ENCODE measurements at places on chromosomes 7 and 10.

DNA sequence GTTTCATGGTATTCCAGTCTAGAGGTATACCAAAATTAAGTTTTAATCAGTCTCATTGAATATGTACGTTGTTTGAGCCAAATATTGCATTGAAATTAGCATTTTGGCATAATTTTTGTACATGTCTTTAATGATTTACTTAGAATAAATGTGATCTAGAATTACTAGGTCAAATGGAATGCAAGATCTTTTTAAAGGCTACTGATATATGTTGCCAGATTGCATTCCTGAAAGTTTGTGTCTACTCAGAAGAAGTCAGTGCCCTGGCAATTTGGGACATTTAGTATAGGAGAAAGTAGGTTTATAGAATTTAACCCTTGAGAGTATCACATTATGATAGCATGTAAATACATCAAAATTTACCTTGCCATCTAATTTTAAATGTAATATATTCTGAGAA, 32.4 kb downstream of the KMT2E start:
- no peak for DNase-seq

DNA sequence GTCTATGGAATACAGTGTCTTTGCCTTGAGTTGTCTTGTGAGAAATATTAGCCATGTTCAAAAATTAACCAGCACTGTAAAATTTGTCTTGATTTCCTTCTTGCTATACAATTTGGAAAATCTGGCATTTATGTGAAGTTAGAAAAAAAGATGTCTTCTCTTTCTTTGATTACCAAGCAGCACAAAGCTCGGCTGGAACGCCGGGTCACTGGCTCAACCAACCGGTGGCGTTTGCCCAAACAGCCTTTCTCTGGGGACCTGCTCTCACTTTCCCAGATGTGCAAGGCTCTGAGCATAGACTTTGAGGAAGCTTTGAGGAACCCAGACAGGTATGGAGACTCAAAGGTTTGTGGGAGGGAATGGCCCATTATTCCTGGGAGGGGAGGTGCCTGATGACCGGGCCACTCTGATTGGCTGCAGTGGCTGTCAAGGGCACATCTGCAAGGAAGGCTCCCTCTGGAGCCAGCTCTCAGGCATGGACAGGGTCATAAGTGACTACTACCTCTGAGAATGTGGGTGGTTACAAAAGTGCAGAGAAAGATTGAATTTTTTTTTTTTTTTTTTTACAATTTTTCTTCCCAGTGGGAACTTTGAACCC, 5.6 kb downstream of the BTBD16 start:
- no peak for DNase-seq

DNA sequence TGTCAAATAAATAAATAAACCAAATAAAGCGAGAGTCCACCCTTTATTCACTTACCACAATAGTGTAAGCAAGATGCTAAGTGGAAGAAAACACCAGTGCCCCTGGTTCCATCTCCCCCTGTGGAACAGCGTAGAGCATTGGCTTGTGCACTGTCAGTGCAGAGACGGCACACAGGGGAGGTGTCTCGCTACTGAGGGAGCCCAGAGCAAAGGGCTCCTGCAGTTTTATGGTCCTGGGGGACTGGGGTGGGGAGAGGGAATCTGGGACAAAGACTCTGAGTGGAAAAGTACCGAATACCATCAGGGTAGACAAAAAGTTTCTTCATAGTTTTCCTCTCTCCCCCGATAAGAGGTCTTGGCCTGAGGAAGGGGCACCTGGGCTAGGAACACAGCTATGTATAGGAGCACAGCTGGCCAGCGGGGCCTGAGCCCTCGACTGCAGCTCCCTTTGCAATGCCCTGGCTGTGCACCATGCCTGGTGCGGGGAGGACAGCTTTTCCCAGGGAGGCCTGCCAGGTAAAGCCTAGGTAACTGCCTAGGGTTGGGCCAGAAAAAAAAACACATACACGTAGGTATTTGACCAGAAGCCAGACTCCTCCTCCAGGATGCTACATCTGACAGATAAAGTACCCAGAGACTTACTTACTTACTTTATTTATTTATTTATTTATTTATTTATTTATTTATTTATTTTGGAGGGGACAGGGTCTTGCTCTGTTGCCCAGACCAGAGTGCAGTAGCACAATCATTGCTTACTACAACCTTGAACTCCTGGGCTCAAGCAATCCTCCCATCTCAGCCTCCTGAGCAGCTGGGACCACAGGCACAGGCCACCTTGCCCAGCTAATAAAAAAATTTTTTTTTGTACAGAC, 88.8 kb upstream of the KIF5B start:
- no peak for DNase-seq

GRCh38 chr7:56115852-56116538, at the start of gene NUPR2:
Gene NUPR2 (minus strand): TSS chr7:56116417. CDS start chr7:56116314, 103 bp downstream.
- DNase-seq: no peak

DNA sequence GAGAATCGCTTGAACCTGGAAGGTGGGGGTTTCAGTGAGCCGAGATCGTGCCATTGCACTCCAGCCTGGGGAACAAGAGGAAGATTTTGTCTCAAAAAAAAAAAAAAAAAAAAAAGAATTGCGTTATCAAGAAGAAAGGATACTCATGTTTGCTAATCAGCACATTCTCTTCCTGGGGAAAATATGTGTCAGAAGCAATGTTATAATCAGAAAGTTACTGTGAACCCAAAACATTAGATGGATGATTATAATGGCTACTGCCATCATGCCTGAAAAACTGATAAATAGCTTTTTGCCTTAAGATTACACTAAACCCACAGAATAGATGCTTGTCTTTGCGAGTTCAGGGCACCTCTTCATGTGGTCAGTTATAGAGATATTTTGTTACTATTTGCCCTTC, 24.3 kb upstream of the GNAI1 start:
- no peak for DNase-seq

GRCh38 chr10:7933757-7934156, 115.5 kb downstream of the TAF3 start:
- DNase-seq: no peak

DNA sequence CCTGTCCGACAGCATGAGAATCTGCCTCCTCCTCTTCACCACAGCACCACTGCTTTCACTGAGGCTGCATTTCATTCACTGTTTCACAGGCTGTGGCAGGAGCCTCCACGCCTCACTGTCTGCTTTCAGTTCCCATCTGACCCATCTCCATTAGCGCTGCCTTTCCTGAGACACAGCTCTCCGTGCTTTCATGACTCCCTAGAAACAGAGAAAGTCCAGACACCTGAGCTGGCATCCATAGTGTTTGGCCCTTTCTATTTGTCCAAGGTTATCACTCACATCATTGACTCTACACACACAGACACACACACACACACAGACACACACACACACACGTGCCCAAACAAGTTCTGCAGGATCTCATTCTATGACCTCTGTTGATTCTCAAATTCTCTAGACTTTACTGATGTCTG, 5.2 kb downstream of the LGI1 start:
- no peak for DNase-seq

DNA sequence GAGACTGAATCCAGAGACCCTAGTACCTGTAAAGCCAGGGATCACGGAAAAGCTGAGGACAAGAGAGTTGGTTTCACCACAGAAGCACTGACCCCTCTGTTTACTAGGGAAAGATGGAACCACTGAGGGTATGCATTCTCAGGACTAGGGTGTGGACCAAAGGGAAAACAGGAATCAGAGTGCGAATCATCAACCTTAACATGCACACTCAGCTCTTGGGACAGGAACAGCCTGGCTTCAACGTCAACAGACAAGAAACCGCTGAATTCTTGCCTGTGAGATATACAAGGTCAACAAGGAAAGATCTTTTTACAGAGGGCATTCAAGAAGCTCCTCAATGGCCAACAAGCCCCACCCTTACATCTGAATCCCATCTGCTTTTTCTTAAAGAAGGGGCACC, 14.9 kb downstream of the TNRC18 start:
- DNase-seq: no peak

GRCh38 chr7:40267583-40267982, 132.8 kb downstream of the SUGCT start:
- no peak for DNase-seq

GRCh38 chr7:43933902-43934560, 7.8 kb downstream of the UBE2D4 start:
- no peak for DNase-seq

DNA sequence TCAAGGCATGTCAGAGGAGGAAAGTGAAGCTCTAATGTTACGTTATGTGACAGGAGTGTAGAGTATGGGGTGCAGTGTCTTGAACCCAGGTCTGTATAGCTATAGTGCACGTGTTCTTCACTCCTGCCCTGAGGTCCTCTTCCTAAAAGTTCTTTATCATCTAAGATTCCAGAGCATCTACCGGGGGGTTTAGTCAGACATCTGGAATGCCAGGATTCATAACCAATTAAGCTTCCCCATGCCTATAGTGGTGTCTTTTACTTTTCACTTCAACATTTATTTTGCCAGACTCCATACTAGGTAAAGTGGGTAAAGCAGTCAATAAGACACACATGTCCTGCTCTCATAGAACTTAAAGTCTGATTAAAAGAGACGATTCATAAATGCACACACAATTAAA, 22.4 kb downstream of the PPP1R3C start:
- DNase-seq: no peak

DNA sequence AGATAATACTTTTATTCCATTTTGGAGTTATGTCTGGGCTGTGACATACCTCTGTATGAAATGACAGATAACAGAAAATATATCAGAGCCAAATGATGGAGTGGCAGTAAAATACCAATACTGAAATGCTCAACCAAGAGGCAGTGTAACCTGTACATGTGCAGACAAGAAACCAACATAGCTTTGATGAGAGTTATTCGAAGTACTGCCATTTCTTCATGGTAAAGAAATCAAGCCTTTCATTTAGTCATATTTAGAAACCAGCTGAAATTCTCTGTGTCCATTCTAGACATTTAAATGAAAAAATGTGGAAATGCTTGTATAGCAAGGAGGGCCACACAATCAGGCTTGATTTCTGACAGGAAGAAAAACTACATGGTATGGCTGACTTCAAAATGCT, 127.1 kb upstream of the PTPRZ1 start:
- no peak for DNase-seq

GRCh38 chr10:101155896-101156295, 24.8 kb downstream of the TLX1 start:
- DNase-seq: no peak

DNA sequence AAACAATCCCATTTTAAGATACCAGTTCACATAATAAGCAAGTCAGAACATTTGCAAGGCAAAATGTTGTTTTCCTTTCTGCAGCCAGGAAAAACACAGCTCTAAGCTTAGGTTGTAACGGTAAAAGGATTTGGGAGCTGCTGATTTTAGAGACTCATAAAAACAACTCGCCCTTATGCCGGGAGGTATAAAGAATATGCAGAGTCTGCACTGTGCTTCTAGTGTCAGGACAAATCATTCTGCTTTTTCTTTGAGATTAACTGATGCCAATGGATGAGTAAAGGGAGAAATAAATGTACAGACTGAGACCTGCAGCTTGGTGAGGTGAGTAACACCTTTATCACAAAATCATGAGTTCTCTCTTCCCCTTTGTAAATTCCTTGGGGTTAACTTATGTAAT, 2.0 kb upstream of the SFR1 start:
- DNase-seq: no peak

GRCh38 chr10:77256346-77256745, 381.3 kb downstream of the KCNMA1 start:
- no peak for DNase-seq

DNA sequence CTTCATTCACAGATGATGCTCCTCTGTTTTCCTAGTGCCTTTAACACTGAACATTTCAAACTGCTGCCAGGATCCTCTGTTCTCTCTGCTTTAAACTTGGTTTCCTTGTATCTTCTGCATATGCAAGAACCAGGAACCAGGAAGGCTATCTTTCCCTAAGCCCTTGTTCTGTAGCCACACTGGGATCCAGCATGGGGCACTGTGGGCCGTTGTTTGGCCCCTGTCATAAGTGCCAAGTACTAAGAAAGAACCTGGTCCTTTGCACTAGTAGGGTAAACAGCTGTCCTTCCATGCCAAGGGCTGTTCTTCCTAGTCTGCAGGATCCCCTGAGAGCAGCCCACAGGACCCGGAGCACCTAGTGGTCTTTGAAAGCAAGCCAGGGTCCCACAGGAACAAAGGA, 49.0 kb upstream of the TRIM8 start:
- no peak for DNase-seq

- DNase-seq: no peak
Observed at GRCh38 chr7:110568388-110568787, 522.5 kb upstream of the LRRN3 start.

GRCh38 chr10:91925022-91925320, 1.4 kb downstream of the BTAF1 start:
- no peak for DNase-seq

GRCh38 chr10:127977357-127978009, 70.6 kb downstream of the PTPRE start:
- no peak for DNase-seq

DNA sequence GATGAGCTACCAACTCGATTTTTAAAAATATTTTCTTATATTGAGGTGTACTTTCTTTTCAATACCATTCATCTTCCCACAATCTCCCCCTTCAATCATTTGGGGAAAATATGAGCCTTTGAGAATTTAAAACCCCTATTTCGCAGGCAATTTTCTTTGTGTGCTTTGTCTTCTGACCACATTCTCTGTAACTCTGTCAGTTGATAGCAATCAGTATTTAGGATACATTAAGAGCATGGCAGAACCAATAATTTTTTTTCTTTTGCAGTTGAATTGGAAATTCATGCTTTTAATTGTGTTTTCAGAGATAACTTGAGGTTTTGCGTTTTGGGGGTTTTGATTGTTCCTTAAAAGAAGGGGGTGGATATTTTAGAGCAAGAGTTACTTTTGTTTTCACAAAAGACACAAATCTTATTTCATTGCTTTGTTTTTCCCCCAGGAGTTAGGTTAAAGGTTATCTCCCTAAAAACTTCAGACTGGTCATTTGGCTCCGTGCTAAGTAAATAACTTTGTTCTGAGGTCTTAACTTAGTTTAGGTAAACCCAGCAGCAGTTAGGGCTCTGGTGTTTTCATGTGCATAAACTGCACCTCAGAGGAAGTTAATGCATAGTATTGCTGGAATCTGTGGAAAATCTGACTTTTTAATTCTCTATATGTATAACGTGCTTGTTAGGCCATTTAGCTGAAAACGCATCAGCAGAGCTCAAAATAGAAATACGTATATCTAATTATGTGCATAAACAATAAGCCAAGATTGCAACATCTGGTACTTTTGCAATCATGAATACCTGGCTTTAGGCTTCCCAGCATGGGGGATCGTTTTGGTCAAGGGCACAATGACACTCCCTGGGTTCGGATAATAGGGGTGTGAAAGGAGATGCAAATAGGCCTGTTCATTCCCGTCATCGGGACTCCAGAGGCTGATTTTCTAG, 676.4 kb upstream of the ANKRD30A start:
- no peak for DNase-seq

DNA sequence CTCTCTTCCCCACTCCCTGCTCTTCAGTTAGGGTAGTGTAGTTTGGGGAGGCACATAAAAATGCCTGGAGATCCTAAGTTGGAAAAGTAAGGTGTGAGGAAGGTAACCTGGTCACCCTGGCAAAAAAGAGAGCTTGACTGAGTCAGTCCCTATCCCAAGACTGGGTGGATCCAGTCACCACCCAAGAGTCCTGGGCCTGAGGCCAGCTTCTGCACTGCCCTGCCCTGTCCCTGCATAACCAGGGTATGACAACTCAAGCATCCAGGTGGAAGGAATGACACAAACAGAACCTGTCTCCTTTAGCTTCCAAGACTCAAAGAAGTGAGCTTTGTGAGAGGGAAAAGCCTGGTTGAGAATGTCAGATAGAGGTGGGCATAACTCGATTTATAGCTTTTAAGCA, 26.9 kb upstream of the SORBS1 start:
- DNase-seq: no peak

Measured in activated CD4-positive, CD25-positive, alpha-beta regulatory T cell treated with anti-CD3 and anti-CD28 coated beads, Interleukin-2, amount 50 U/mL, for 72 hours (primary cell).